ENCODE measurements at places on chromosomes 3 and 15. TPM values are rescaled to one million over a fixed set of nuclear protein-coding genes. Genes with fewer than 3 reads are reported as not detected.

DNA sequence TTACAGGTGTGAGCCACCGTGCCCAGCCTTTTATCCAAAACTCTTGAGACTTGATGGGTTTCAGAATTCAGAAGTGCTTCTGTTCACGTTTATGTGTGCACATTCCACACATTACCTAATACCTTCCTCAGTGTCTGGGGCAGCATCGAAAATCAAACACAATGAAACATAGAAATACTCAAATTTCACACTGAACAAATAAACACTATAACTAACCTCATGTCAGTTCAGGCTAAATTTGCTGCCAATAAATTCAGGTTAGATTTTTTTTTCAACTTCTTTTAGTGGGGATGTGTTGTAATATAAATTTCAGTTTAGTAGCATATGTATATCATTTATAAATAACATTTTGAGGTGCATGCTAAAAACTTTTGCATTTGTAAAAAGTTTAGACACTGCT lies 2.8 kb downstream of the EIF2AK4 start:
- no peaks in the 10 kb centered on the region for H3K27me3 ChIP-seq
- H3K4me1 ChIP-seq: peaks cover 39% of the 10 kb centered on the region
- H3K4me3 ChIP-seq: no peak overlapping the region
- no peak overlapping the region for H3K27ac ChIP-seq
- peaks cover 17% of the 10 kb centered on the region for H3K36me3 ChIP-seq

GRCh38 chr3:183494341-183494740 lies 61.2 kb downstream of the KLHL6 start:
- DNase-seq: no peak
- H3K27ac ChIP-seq: peak overlapping the region; percentile 24
- H3K4me3 ChIP-seq: no peak overlapping the region
- H3K4me1 ChIP-seq: peaks cover 7% of the 10 kb centered on the region
- no peaks in the 10 kb centered on the region for H3K27me3 ChIP-seq
- H3K36me3 ChIP-seq: peaks cover 82% of the 10 kb centered on the region

GRCh38 chr15:74780523-74781430 lies 1.1 kb upstream of the CSK start:
- H3K4me3 ChIP-seq: peak overlapping the region; percentile 93
- peaks cover 34% of the 10 kb centered on the region for H3K36me3 ChIP-seq
- H3K4me1 ChIP-seq: peaks cover 81% of the 10 kb centered on the region

- no peak overlapping the region for H3K27ac ChIP-seq
- no peaks in the 10 kb centered on the region for H3K36me3 ChIP-seq
- H3K4me3 ChIP-seq: no peak overlapping the region
Observed at GRCh38 chr3:27147215-27147614, 222.0 kb downstream of the NEK10 start.

GRCh38 chr15:65330934-65331645 lies 26.6 kb downstream of the RNU5B-1 start:
- peaks cover 13% of the 10 kb centered on the region for H3K27me3 ChIP-seq
- no peaks in the 10 kb centered on the region for H3K36me3 ChIP-seq
- DNase-seq: no peak
- no peak overlapping the region for H3K4me3 ChIP-seq

GRCh38 chr3:123042413-123042812 lies 14.8 kb upstream of the SEMA5B start:
- DNase-seq: no peak
- no peak overlapping the region for H3K4me3 ChIP-seq
- H3K27ac ChIP-seq: no peak overlapping the region
- no peaks in the 10 kb centered on the region for H3K4me1 ChIP-seq
- H3K27me3 ChIP-seq: peaks cover 28% of the 10 kb centered on the region
- no peaks in the 10 kb centered on the region for H3K36me3 ChIP-seq

GRCh38 chr3:163753033-163753432 lies 1325.3 kb downstream of the SI start:
- H3K27ac ChIP-seq: no peak overlapping the region
- no peaks in the 10 kb centered on the region for H3K4me1 ChIP-seq
- H3K36me3 ChIP-seq: no peaks in the 10 kb centered on the region
- no peak overlapping the region for H3K4me3 ChIP-seq

- peak overlapping the region; percentile 41 for H3K27ac ChIP-seq
- H3K4me3 ChIP-seq: peak overlapping the region; percentile 85
- peaks cover 5% of the 10 kb centered on the region for H3K27me3 ChIP-seq
- peak; percentile 52 for DNase-seq
Observed at GRCh38 chr15:41512940-41513505, 604 bp downstream of the LTK start.

DNA sequence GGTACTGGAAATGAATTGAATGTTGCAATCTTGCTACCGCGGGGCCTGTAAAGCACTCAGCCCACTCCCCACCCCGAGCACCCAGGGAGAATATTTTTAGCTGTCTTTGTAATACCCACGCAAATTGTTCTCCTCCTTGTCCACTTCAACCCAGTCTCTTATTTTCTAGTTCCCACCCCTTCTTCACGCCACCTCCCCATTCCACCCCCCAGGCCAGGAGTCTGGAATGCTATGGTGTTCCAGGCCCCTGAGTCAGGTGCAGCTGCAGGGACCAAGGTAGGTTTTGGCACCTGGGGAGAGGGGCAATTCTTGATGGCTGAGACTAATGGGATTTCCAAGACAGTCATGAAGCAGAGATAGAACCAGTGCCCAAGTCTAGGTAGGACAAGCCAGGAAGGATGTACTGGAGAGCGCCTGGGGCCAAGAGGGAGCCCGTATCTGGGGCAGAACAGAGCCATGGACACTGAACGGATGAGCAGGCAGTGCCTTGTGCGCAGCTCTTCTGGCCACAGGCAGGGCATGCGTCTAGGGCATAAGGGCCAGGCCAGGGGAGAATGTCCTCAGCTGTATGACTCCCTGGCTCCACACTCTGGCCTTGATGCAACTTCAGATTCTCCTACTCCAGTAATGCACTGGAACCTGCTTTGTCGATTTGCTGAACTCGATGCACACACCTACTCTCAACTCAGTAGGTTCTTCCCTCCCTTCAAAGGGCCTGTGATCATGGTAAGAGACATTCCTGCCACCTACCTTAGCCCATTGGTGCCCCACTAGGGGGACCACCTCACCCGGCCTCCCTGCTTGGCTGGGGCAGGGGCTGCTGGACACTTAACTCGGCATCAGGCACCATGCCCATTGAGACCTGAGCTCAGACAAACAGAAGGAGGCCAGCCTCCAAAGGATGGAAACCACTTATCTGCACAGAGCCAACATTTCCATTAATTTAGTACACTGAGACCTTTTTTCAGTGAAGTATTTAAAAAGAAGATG lies 34.6 kb upstream of the MAGEF1 start:
- no peaks in the 10 kb centered on the region for H3K36me3 ChIP-seq
- no peak overlapping the region for H3K27ac ChIP-seq
- H3K4me3 ChIP-seq: no peak overlapping the region
- no peak for DNase-seq
- no peaks in the 10 kb centered on the region for H3K4me1 ChIP-seq

GRCh38 chr15:39621210-39621609 lies 40.3 kb downstream of the THBS1 start:
- H3K36me3 ChIP-seq: no peaks in the 10 kb centered on the region
- DNase-seq: no peak
- H3K27me3 ChIP-seq: peaks cover 4% of the 10 kb centered on the region
- no peak overlapping the region for H3K4me3 ChIP-seq
- peaks cover 4% of the 10 kb centered on the region for H3K4me1 ChIP-seq

DNA sequence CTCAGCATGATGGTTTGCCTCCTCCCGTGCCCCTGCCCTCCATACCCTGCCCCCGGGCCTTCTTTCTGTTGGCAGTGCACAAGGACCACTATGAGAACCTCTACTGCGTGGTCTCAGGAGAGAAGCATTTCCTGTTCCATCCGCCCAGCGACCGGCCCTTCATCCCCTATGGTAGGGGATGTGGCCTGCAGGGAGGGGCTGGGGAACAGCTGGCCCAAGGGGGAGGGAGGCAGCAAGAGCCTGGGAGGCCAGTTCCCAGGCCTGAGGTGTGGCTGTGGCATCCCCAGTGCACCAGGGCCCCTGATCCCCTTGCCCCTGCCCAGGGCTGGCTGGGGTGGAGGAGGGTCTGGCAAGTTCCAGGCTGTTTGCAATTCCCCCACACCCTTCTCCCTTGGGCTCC lies 2.6 kb upstream of the PLA2G4B start:
- no peak for DNase-seq

DNA sequence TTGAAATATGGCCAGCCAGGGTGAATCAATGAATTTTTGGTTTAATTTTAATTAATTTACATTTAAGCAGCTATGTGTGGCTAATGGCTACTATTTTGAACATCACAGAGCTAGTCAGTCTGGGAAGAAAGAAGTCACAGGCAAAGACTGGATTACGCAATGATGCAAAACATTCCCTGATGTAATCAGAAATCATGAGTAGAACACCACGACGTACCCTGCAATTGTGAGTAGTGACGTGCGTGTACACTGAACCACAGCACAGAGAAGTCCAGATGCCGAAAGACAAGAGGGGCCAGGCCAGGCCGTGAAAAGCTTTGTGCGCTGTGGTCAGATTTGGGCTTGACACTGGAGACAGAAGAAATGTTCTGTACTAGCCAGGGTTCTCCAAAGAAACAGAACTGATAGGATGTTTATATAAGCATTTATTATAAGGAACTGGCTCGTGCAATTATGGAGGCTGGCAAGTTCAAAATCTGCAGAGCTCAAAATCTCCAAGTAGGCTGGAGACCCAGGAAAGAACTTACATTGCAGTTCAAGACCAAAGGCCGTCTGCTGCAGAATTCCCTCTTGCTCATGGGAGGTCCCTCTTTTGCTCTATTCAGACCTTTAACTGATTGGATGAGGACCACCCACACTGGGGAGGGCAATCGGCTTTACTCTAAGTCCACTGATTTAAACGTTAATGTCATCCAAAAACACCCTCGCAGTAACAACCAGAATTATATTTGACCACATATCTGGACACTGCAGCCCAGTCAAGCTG lies 44.6 kb downstream of the SH3BP5 start:
- peaks cover 50% of the 10 kb centered on the region for H3K36me3 ChIP-seq
- no peaks in the 10 kb centered on the region for H3K27me3 ChIP-seq
- no peak for DNase-seq
- peaks cover 95% of the 10 kb centered on the region for H3K4me1 ChIP-seq
- no peak overlapping the region for H3K4me3 ChIP-seq

- H3K36me3 ChIP-seq: no peaks in the 10 kb centered on the region
- no peak for DNase-seq
- no peak overlapping the region for H3K27ac ChIP-seq
Observed at GRCh38 chr3:24145981-24146822, 201.1 kb downstream of the NR1D2 start.

DNA sequence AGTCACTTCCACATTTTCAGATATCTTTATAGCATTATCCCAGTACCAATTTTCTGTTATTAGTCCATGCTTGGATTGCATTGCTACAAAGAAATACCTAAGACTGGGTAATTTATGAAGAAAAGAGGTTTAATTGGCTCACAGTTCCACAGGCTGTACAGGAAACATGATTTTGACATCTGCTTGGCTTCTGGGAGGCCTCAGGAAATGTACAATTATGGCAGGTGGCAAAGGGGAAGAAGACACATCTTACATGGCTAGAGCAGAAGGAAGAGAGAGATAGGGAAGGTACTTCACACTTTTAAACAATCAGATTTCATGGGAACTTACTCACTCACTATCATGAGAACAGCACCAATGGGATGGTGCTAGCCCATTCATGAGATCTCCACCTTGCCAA lies 172.3 kb upstream of the GPR149 start:
- H3K4me3 ChIP-seq: no peak overlapping the region
- no peak for DNase-seq
- no peaks in the 10 kb centered on the region for H3K27me3 ChIP-seq
- no peaks in the 10 kb centered on the region for H3K4me1 ChIP-seq

DNA sequence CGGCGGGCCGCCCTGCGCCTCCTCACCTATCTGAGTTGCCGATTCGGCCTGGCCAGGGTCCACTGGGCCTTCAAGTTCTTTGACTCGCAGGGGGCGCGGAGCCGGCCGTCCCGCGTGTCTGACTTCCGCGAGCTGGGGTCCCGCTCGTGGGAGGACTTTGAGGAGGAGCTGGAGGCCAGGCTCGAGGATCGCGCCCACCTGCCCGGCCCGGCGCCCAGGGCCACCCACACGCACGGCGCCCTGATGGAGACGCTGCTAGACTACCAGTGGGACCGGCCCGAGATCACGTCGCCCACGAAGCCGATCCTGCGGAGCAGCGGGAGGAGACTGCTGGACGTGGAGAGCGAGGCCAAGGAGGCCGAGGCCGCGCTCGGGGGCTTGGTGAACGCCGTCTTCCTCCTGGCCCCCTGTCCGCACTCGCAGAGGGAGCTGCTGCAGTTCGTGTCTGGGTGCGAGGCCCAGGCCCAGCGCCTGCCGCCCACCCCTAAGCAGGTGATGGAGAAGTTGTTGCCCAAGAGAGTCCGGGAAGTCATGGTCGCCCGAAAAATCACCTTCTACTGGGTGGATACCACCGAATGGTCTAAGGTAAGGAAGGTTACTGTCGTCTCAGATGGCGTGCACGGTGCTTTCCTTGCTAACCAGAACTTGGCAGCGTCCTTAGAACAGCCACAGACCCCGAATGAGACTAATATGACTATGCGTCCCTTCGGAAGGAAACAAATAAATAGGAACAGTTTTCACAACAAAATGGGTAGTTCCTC lies 567 bp downstream of the TICRR start:
- DNase-seq: no peak
- H3K4me3 ChIP-seq: peak overlapping the region; percentile 82
- peaks cover 11% of the 10 kb centered on the region for H3K4me1 ChIP-seq
- H3K27ac ChIP-seq: no peak overlapping the region
- H3K36me3 ChIP-seq: no peaks in the 10 kb centered on the region

GRCh38 chr3:172213200-172213599 lies 173.8 kb downstream of the FNDC3B start:
- H3K27ac ChIP-seq: no peak overlapping the region
- peaks cover 3% of the 10 kb centered on the region for H3K27me3 ChIP-seq
- H3K36me3 ChIP-seq: no peaks in the 10 kb centered on the region
- no peak overlapping the region for H3K4me3 ChIP-seq

DNA sequence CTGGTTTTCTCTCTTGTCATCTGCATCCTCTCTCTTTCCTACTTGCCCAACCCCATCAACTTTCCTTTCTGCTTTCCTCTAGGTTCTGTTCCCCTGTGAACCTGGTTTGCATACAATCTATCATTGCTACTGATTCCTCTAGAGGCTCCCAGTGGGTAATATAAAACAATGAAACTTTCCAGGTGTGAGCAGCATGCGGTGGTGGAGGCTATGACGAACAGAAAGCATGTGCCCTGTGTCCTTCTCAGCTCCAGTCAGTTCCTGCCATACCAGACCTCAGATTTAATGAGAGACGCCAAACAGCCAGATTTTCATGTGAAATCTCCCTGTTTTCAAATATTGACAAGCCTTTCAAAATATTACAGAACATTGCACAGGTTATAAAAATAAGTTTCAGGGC lies 3.5 kb upstream of the ACAP2 start:
- DNase-seq: no peak
- peak overlapping the region; percentile 13 for H3K27ac ChIP-seq
- no peak overlapping the region for H3K4me3 ChIP-seq
- peaks cover 16% of the 10 kb centered on the region for H3K4me1 ChIP-seq
- H3K36me3 ChIP-seq: peaks cover 8% of the 10 kb centered on the region

- no peak overlapping the region for H3K27ac ChIP-seq
- no peak overlapping the region for H3K4me3 ChIP-seq
Observed at GRCh38 chr3:13266651-13267362, 153.3 kb downstream of the NUP210 start.

GRIP2 gene
- not detected for total RNA-seq

PLSCR2 gene
- not detected for total RNA-seq

DNAH1 gene
- 25.8 TPM for total RNA-seq

MAN2A2 gene
- 133 TPM for total RNA-seq

SLCO3A1 gene
- 0.51 TPM for total RNA-seq

DNASE1L3 gene
- total RNA-seq: 7.2 TPM

CPLX3 gene
- 0.22 TPM for total RNA-seq

DNAJC13 gene
- total RNA-seq: 39.8 TPM

KCNAB1 gene
- not detected for total RNA-seq

ACSBG1 gene
- total RNA-seq: 0.07 TPM

FANCD2OS gene
- not detected for total RNA-seq

KLHL40 gene
- total RNA-seq: not detected

SH2D7 gene
- total RNA-seq: not detected

ITIH3 gene
- total RNA-seq: not detected

All from activated B cell treated with CpG ODN at 0.5 μM for 24 hours (primary cell).